ENCODE measurements at places on chromosomes 12 and 14.

DNA sequence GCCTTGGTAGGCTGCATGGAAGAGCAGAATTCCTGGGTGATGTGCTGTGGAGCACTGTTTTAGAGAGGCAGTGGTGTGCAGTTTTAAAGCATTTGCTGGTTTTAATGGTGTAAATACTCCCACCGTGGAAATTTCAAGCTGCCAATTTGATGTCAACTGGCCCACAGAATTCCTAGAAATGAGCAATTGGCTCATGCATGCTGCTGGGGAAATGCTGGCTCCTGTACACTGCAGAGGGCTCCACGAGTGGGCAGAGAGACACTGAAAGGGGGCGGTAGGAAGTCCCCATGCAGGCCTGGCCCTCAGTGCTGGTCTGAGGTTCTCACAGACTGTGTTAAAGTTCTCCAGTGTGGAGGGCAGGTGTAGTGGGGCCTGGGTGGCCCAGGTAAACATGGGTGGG lies 99.4 kb upstream of the NTF3 start:
- no peak for DNase-seq

DNA sequence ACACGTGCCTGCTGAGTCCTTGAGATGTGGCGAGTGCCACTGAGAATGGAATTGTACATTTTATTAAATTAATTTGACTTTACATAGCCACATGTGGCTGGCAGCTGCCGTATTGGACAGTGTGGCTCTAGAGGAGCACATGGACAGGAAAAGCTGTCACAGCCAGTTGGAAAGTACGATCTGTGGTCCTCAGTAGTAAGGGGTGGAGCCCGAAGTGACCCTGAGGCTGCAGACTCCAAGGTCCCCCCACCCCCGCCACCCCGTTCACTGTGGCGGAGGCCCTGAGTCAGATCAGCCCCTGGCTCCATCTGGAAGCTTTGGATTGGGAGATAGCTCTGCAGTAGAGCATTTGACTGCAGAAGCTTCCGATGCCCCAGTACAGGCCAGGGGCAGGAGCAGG lies 25.8 kb upstream of the BEGAIN start:
- DNase-seq: no peak

DNA sequence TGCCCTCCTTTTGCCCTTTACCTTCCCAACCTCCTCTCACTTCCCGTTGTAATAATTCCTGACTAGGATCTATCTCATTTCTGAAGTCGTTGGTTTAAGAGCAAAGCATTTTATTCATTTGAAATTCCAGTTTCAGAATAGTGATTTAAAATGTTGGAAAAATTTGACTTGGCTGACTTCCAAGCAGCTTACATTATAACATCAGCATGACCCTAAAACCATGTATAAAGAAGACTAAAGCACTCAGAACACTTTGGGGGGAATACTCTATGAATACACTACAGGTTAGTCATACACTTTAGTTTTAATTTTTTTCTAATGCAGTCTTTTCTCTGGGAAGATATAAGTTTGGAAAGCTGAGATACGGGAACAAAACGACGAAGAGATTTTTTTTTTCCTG lies 161.1 kb downstream of the BTG1 start:
- DNase-seq: no peak

- no peak for DNase-seq
Measured at GRCh38 chr12:21354641-21355040, 18.1 kb upstream of the IAPP start.

DNA sequence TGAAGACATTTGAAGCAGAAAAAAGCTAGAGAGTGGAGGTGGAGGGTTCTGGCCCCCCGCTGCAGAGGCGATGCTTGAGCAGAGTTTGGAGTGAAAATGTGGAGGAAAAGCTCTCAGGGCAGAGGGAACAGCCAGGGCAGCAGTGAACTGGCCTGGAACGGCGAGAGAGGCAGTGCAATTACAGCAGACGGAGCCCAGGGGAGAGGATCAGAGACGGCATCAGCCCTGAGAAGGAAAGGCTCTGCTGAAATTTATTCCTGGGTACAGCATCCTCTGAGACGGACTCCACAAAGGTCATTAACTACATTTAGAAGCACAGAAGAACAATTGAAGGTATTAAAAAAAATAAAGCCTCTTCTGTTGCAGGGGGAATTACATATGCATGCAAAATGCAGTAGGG lies 14.2 kb downstream of the STON2 start:
- DNase-seq: no peak

DNA sequence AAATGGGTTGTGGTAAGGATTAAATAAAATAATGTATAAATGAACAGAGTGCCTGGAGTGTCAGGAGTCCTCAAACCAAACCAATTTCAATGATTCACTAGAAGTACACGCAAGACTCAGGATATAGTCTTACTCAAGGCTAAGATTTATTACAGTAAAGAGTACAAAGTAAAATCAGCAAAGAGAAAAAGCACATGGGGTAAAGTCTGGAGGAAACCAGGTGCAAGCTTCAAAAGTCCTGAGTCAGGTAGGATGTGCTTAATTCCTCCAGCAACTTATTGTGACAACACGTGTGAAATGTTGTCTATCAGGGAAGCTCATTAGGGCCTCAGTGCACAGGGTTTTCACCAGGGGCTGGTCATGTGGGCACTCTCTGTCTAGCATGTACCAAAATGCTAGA lies 105.8 kb upstream of the NAP1L1 start:
- DNase-seq: no peak
